ENCODE measurements at places on chromosomes 7 and 10.

- DNase-seq: no peak
Observed at GRCh38 chr7:76211216-76211615, 9.5 kb downstream of the SRRM3 start.

GRCh38 chr7:19407270-19407669 is 262.0 kb upstream of the FERD3L start:
- no peak for DNase-seq

DNA sequence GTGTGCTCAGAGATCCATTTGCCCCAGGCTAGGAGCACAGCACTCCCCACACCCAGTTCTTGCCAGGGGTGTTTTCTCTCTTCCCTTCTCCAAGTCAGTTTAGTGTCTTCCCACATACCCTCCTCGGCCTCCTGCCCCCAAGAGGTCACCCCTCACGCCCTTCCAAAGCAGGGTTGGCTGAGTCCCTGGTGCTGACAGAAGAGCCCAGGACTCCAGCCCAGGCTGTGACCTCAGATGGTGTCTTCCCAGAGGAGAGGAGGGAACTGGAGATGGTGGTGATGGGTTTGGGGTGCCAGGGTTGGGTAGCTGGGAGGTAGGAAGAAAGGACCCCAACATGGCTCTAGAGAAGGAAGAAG is 19.8 kb downstream of the ZNF775 start:
- DNase-seq: no peak

GRCh38 chr10:127815147-127815546 is 77.6 kb downstream of the CLRN3 start:
- no peak for DNase-seq

- no peak for DNase-seq
Observed at GRCh38 chr7:142894112-142894984, 8.8 kb upstream of the TRPV6 start.

DNA sequence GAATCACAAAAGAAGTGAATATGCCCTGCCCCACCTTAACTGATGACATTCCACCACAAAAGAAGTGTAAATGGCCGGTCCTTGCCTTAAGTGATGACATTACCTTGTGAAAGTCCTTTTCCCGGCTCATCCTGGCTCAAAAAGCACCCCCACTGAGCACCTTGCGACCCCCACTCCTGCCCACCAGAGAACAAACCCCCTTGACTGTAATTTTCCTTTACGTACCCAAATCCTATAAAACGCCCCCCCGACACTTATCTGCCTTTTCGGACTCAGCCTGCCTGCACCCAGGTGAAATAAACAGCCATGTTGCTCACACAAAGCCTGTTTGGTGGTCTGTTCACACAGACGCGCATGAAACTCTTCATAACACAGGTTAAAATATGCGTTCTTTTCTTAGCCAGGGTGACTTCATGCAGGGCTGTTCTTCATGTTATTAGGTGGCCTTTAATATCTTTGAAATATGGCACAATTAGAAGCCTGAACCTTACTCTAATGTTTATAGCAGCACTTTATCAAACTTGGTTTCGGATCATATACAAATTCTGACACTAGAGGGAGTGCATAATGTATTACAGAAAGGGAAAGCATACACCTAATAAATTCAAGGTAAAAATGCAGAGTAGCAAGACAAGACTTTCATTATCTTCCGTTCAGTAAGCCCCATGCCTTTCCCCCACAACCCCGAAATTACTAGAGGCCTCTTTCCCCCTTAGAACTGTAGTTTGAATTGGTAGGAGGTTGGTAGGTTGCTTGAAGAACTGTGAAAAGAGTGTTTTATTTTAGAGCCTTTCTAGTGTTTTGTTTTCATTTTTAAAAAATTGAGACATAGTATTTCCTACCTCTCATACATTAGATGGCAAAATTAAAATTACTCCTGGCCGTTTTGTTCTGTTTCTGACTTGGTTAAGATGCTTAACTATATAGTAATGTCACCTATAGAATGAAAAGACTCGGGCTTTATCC is 117.9 kb downstream of the NPY start:
- DNase-seq: peak; percentile 30

GRCh38 chr7:2585446-2585845 is 26.7 kb downstream of the IQCE start:
- DNase-seq: no peak

GRCh38 chr7:32347244-32347828 is 142.8 kb downstream of the LSM5 start:
- peak; percentile 20 for DNase-seq

DNA sequence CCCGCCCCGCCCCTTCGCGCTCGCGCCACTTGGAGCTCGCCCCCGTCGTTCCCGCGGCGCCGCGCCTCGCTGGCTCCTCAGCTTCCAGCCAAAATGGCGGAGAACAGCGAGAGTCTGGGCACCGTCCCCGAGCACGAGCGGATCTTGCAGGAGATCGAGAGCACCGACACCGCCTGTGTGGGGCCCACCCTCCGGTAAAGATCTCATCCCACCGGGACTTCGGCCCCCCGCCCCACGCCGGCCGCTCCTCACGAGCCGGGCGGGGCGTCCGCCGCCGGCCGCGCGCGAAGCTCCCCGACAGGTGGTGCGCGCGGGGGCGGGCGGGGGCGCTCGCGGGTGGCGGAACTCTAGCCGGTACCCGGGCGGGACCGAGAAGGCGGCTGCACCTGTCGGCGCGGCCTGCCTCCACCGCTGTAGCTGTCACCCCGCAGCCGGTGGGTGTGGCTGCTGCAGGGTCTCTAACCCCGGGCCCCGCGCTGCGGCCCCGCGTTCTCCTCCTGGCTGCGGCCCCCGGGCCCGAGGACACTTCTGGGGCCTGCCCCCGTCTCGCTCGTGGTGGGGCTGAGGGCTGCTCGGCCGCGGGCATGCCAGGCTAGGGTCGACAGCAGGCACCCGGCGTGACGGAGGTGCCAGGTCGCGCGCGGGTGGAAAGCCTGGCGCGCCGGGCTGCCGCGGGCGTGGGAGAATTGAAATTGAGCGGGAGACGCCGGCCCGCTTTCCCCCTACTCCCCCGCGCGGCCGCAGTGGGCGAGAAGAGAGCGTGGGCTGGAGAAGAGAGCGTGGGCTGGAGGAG is at the start of gene EXOC6:
Gene EXOC6, plus strand, starts transcription at position 80 of the 793 bp plus-strand sequence. Its CDS starts 14 bp downstream, at position 94.
- peak; percentile 77 for DNase-seq

Data from EH (cell line).